Hepatic stellate cell (primary cell): ENCODE measurements at places on chromosomes 3 and 15.
A peak's percentile ranks its signal among the peaks of the same experiment; 100 is the strongest.

DNA sequence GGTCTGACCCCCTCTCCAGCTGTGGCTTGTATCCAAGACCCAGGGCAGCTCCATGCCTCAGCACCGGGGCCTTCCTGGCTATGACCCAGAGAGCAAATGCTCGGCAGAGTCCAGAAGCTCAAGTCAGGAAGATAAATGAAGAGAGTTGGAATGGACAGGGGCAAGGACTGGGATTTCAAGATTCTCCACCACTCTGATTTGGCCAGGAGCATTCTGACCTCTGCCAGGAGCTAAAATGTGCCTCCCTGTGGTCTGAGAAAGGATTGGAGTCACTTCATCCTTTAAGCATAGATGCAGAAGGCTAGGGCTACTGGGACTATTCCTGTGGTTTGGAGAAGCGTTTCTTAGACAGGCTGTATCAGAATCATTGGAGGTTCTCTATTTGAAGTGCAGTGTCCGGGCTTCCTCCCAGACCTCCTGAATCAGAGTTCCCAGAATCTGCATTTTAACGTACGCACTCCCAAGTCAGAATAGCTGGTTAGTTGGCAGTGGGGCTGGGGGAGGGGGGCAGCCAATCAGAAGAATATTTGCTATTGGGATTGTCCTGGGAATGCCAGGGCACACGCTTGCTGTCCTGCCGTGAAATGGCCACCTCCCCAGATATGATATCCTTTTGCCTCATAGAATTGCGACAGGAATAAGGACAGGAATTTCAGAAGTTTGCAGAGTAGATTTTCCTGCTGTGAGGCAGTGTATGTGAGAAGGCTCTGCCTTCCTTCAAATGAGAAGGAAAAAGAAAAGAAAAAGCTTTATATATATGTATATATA is 57.4 kb downstream of the HRH1 start:
- peak; percentile 69 for DNase-seq

GRCh38 chr3:161558236-161558635 is 61.6 kb downstream of the OTOL1 start:
- no peak for DNase-seq

GRCh38 chr15:34799149-34800101 is 4.1 kb upstream of the ACTC1 start:
- no peak for DNase-seq

GRCh38 chr15:90219421-90220141 is 14.2 kb downstream of the CIB1 start:
- peak; percentile 66 for DNase-seq
